ENCODE measurements at places on chromosomes 1 and 21. TPM values are rescaled to one million over a fixed set of nuclear protein-coding genes. Genes with fewer than 3 reads are reported as not detected.

GRCh38 chr1:223229756-223230155 is 86.7 kb upstream of the TLR5 start:
- no peak for DNase-seq

DNA sequence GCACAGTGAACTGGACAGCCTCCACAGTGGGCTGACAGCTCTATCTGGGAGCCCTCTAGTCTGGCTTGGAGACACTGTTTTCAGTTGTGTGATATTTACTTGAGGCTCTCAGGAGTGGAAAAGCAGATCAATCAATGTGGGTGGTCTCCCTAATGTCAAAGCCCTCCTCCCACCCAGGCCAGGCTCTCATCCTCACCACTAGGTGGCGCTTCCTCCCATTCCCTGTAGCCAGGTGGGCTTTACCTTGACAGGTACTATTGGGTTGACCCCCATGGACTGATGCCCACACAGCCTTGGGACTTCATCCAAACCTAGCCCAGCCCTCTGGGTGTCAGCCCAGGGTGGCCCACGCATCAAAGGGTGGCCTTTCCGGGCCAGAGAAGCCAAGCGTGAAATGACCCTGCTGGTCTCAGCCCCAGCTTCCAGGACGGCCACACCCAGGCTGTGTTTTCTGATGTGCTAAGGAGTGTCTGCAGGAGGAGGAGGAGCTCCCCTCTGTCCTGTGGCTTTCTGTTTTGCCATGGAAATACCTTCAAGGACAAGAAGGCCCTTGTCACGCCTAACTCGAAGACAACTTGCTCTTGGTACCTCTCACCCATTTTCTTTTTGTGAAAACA is 54.0 kb downstream of the CLIC6 start:
- DNase-seq: no peak

GRCh38 chr1:245860657-245861544 is 646.2 kb downstream of the SMYD3 start:
- no peak for DNase-seq

- peak; percentile 18 for DNase-seq
Observed at GRCh38 chr1:226635456-226635941, 86.9 kb downstream of the STUM start.

The KRTAP19-1 gene
- total RNA-seq: not detected

The LIN28A gene
- not detected for total RNA-seq

The GRIK1 gene
- 0.15 TPM for total RNA-seq

The FAM177B gene
- total RNA-seq: 0.64 TPM
